ENCODE measurements at places on chromosomes 7 and 10. TPM values are rescaled to one million over a fixed set of nuclear protein-coding genes. Genes with fewer than 3 reads are reported as not detected.

The ZNF467 gene
- polyA plus RNA-seq = 8.8 TPM

The C10orf143 gene
- polyA plus RNA-seq = 13.5 TPM

The COL13A1 gene
- 0.96 TPM for polyA plus RNA-seq

DNA sequence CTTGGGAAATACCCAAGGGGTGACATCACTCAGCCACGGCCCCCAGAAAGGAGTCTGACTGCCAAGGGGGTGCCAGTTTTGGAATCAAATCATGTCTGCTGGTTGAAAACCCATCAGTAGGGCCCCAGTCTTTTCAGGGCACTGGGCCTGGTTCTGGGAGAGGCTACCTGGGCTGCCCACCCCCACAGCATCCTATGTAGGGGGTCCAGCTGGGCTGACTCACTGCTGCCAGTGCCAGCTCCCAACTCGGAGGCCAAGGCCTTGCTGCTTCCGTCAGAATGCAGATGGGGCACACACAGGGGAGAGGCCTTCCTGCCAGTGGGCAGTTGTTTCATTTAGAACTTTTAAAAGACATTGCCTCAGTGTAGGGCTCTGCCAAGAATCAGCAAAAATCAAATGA is 39.5 kb upstream of the DMBT1 start:
- DNase-seq = no peak
- no peak overlapping the region for H3K4me3 ChIP-seq
- no peaks in the 10 kb centered on the region for H3K36me3 ChIP-seq
- H3K4me1 ChIP-seq = no peaks in the 10 kb centered on the region
- H3K27me3 ChIP-seq = no peaks in the 10 kb centered on the region
- H3K27ac ChIP-seq = no peak overlapping the region

DNA sequence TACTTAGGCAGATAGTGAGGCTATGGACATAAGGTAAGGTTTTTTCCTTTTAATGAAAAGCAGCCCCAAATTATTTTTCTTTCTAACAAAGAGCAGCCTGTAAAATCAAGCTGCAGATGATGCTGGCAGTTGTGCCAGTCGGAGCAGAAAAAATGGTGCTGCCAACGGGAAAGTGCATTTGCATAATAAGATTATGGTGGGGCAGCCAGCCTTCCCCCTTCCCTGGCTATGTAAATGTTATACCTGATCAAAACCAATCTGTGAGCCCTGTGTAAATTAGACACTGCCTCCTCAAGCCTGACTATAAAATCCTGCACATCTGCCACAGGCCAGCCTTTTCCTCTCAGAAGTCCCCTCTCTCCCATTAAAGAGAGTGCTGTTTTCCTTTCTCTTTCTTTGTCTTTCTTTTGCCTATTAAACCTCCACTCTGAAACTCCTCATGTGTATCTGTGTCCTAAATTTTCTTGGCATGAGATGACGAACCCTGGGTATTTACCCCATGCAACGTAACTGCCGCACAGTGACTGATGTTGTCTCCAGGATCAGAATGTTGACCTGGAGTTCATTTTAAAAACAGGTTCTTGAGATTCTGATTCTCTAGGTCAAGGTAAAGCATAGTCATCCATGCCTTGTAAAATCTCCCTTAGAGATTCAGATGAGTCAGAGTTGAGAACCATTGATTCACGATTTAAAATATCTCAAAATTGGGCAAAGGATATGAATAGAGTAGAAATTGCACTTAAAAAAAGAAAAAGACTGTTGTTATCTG is 167.3 kb upstream of the C1GALT1 start:
- no peaks in the 10 kb centered on the region for H3K27me3 ChIP-seq
- no peak overlapping the region for H3K4me3 ChIP-seq
- H3K36me3 ChIP-seq = no peaks in the 10 kb centered on the region
- no peak for DNase-seq
- no peak overlapping the region for H3K27ac ChIP-seq
- H3K4me1 ChIP-seq = no peaks in the 10 kb centered on the region

- no peak for DNase-seq
- no peak overlapping the region for H3K4me3 ChIP-seq
- H3K27me3 ChIP-seq = no peaks in the 10 kb centered on the region
- H3K27ac ChIP-seq = no peak overlapping the region
- H3K36me3 ChIP-seq = no peaks in the 10 kb centered on the region
Measured at GRCh38 chr10:81068460-81068859, 530.8 kb downstream of the SH2D4B start.

DNA sequence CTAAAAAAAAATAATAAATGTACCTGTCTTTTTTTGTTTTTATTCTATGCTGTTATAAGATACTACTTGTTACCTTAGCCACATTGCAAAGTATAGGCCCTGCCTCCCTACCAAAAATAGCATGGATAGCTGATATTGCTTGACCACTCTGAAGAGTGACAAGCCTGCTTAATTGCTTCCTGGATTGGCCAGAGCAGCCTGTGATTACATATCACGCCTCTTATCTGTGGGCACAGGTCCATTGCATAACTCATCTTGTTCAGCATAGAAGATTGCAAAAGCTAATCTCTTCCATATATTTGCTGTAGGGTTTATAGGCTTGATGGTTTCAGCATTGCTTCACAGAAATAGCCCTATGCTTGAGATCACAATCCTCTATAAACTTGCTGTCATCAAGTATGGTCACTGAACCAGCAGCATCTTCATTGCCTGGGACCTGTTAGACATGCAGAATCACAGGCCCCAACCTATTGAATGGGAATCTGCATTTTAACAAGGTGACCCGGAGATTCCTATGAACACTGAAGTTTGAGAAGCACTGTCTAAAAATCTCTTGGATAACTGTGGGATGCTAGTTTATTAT is 280.8 kb upstream of the CDC14C start:
- H3K4me3 ChIP-seq = no peak overlapping the region
- DNase-seq = no peak
- H3K27me3 ChIP-seq = no peaks in the 10 kb centered on the region
- H3K4me1 ChIP-seq = no peaks in the 10 kb centered on the region
- H3K27ac ChIP-seq = no peak overlapping the region
- no peaks in the 10 kb centered on the region for H3K36me3 ChIP-seq
